ENCODE measurements at places on chromosomes 6 and 20. TPM values are rescaled to one million over a fixed set of nuclear protein-coding genes. Genes with fewer than 3 reads are reported as not detected.

GPR63 gene
- 3.0 TPM for total RNA-seq

DNA sequence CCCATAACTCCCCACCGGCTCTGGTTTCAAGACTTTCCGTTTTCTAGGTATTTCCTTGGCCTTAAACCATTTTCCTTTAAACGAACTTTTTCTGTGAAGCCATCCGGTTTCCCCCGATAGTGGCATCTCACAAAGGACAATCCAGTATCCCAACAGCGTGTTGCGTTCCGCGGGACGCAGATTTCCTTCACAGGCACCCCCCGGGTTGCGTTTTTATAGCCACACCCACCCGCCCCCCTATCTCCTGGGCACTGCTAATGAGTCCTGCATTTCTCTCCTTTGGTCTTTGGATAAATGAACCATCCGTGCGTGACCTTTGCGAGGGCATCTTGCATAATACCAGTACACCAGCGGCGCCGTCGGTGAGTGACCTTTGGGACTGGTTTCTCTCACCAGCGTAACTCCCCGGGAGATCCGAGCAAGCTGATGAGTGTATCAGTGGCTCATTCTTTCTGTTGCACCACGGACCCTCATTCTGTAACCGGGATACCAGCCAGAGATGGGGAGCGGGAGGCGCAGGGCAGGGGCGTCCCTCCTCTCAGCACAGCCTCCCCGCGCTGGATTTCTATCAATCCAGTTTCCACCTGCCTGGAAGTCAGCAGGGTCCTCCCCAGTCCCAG lies 586 bp upstream of the NQO2 start:
- DNase-seq = peak; percentile 89

DNA sequence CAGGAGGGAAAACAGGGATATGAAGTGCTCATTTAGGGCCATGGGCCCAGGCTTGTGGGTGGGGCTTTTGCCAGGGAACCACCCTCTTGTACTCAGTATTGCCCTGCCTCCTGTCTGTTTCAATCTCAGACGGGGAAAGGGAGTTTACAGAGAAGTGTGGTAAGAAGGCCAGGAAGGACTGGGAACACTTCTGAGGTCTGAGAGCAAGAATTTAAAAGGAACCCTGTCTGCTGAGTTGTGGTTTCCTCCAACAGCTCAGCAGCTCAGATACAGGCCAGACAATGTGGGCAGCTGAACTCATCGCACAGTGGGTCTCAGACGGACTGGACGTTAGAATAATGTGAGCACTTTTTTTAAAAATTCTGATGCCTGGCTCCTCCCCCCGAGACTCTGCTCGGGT lies 354.1 kb upstream of the ARID1B start:
- no peak for DNase-seq

BTBD9 gene
- total RNA-seq = 6.1 TPM

Measured in Daoy (cell line).